ENCODE measurements at places on chromosomes 5 and 9.

DNA sequence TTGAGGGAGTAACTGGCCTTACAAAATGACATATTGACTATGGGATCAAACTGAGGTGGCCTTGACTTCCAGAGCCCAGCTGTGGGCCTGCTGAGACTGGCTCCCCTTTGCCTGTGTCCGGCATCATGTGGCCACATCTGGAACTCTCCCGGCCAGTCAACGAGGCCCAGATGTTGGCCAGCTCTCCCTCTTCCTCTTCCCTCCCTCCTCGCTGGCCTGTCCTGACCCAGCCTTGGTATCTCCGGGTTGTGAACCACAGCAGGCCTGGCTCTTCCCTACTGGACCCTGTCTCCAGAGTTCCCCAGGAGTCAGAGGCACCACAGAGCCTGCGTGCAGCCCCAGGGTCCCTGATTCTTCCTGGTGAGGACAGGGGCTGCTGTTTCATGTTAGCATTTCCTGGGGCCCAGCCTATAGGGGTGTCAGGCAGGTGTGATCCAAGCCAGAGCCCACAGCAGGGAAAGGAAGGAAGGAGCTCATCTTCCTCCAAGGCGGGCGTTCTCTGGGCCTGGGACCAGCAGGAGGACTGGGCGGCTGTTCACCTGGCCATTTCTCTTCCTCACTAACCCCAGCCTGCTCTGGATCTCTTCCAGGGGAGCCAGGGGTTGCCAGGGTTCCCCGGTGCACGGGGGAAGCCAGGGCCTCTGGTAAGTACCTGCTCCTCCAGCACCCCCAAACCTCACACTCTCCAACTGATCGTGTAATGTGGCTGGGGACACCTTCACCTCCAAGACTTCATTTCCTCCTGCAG is 81.2 kb downstream of the COL27A1 start:
- DNase-seq, result no peak

GRCh38 chr5:171927345-171927941 is 79.0 kb downstream of the FBXW11 start:
- DNase-seq, result no peak

DNA sequence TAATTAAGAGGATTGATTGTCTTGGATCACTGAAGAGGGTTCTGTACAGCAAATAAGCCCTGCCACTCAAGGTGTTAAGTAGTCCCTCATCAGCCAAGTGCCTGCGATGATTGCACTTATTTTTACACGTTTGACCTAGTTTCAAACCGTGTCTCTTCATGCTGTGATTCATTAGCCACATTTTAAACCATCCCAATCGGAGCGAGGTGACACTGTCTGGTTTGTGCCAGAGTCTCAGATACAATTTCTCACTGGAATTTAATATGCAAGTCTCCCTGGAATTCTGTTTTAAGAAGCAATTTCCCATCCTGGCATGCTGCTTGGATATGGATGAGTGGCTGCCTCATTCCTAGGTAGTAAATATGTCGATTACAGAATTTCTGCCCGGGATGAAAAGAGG is 1.6 kb downstream of the INSYN2B start:
- DNase-seq, result no peak

DNA sequence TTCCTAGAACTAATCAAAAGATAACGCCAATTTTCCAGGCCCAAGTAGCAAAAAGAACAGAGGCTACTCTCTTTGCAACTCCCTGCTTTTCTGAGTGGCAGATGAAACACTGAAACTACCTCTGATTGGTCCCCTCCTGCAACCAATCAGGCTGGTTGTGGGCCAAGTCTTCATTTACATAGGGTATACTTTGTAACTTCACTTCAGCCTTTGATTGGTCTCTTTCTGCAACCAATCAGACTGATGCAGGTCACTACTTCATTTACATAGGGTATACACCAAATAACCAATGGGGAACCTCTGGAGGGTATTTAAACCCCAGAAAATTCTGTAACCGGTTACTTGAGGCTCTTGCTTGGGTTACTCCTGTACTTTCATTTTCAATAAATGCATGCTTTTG is 289.6 kb downstream of the MED10 start:
- DNase-seq, result no peak

DNA sequence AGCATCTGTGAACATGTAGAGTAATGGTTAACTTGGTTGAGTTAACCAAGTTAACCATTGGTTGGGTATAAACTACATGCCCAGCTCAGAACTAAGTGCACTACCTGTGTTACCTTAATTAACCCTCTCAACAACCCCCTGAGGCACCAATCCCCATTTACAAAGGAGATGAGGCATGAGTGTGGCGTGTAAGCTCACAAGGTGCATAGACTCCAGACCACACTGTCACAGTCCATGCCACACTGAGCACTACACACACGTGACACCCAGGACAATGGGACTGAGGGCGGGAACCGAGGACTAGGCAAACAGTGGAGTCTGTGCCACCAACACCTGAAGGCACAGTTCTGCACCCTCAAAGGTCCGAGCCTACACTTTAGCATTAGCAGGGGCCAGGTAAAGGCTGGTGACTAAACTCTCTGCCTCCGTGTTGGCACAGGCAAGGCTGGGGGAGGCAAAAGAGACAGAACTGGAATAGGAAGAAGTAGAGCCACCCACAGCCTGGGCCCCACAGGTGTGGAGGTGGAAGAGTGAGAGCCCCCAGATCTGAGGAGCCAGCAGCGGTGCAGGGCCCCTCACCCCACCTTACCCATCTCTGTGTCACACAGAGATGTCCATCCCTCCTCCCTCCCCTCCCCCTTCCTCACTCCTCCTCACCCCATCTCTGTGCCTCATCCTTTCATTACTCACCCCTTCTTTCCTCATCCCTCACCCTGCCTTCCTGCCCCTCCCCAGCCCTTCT is 2.2 kb upstream of the DNAJB5 start:
- no peak for DNase-seq

GRCh38 chr5:152994033-152994680 is 496.3 kb upstream of the GRIA1 start:
- no peak for DNase-seq

GRCh38 chr9:77462066-77462465 is 186.1 kb downstream of the GNA14 start:
- no peak for DNase-seq

GRCh38 chr9:135736272-135736978 is 34.4 kb downstream of the KCNT1 start:
- no peak for DNase-seq

Measured in HS-5 (cell line).